GM19239 (cell line): ENCODE measurements at places on chromosomes 6 and 20.
A peak's percentile ranks its signal among the peaks of the same experiment; 100 is the strongest.

DNA sequence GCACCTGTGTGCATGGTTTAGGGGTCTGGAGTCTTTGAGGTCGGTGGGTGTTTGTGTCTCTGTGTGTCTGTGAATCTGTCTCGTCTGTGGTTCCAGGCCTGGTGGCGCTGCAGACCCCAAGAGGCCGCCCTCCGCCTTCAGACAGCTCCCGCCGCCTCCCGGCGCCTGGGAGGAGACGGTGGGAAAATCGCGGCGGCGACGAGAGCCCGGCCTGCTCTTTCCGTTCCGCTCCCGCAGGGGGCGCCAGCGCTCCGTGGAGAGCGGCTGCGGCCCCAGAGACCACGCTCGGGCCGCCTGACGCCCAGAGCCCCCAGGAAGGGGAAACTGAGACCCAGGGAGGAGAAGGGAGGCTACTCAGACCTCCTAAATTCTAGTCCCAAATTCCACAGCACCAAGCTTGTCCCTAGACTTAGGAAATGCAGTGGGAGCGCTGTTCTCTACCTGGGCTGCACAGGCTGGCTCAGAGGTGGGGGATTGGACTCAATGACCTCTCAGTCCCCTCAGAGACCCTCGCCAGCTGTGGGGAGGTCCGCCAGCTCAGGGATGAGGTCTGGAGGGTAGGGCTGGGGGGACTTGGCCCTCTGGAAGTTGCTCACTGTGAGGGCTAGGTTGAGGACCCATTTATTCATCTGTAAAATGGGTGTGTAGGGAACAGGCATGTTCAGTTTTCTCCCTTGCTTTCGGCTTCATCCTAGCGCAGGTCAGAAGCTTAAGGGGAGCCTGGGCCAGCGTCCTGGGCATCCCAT lies 36.9 kb upstream of the BLCAP start:
- peak; percentile 61 for DNase-seq

DNA sequence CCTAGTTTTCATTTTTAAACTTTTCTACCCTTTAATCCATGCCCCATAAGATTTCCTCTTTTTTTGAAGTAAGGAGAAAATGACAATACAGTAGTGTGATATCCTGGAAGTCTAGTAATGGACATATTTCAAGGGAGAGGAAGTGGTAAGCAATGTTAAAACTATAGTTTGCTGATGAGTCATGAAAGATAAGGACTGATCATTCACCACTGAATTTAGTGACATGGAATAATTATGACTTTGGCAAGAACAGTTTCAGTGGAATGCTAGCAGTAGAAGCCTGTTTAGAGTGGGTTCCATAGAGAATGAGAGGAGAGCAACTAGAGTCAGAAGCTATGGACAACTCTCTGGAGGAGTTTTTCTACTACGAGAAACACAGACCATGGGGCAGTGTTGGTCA lies 24.9 kb upstream of the SLC2A12 start:
- DNase-seq = no peak

DNA sequence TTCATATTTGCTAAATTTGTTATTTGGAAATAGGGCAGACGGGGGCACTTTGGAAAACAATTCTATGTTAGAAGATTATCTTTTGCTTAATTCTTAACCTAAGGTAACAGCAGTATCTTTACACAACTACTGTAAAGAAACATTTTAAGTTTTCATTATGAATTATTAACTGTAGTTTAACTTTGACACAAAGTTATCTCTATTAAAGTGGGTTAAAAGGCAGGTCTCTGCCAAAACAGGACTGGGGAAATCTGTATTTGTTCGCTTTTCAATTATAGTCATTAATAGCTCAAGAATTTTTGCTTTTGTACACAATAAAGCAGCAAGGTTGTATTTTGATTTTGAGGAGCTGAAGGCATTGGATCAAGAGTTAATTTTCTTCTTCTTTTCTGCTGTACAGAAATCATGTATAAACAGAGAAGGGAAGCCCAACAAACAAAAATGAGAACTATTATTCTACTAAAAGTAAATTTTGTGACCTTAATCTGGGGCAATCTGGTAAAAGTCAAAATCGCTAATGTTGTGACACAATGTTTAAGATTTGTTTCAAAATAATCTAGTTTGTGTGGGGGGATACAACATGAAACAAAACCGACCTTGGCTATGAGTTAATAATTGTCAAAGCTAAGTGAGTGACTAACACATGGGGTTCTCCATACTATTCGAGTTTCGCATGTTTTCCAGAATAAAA lies 2.9 kb downstream of the STAU1 start:
- no peak for DNase-seq

GRCh38 chr6:39892490-39893129 lies 41.7 kb downstream of the MOCS1 start:
- peak; percentile 69 for DNase-seq

GRCh38 chr20:21981179-21981578 lies 275.7 kb downstream of the PAX1 start:
- no peak for DNase-seq

- DNase-seq = no peak
Observed at GRCh38 chr6:49410564-49410963, 52.5 kb downstream of the MMUT start.

- no peak for DNase-seq
Observed at GRCh38 chr6:108673153-108673552, 112.4 kb downstream of the FOXO3 start.

DNA sequence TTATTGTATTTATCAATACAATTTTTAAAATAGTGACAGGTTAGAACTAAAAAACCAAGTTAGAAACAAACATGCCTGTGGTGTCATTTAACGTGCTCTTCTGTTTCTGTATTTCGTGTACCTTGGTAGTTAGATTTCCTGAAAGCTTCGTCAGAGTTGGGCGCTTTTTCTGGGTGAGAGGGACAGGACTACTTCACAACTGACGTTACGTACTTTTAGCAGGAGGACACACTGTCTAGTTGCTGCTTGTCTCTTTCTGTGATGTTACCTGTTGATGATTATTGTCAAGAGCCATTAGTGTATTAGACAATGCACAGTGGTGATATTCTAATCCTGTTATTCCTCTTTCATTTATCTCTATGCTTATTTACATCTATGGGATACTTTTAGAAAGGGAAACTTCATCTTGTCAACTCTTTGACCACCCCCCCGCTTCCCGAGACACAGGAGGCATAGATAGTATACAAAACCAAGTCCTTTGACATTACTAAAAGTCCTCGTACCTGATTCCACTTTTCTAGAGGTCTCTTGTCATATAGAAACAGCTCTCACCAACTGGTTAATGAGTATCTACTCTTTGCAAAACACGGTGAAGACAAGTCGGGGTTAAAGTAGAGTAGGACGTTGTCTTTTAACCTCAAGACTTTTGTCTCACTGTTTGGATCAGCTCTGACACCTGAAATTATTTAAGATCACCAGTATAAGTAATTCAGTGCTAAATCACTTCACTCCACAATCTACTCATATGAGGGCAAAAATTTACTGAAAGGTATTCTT lies 96.3 kb downstream of the LYRM2 start:
- no peak for DNase-seq

- DNase-seq = no peak
Observed at GRCh38 chr6:160041608-160042007, 72.7 kb downstream of the IGF2R start.

DNA sequence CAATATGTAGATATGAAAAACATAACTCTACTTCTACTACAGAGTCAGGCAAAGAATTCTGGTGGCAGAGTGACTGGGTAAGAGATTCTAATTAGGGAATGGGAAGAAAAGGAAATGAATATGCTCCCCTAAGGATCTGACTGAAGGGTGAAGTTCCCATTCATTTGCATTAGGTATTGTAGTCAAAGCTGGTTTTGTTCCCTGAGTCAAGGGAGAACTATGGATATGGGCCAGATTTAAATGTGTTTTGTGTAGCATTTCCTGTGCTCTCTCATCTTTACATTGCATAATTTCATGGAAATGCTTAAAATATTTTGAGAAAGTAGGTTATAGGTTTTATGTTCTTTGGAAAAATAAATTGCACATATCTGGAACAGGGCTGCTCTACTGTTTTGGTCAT lies 299.7 kb downstream of the BTBD3 start:
- no peak for DNase-seq

GRCh38 chr6:2510316-2510715 lies 240.4 kb downstream of the MYLK4 start:
- DNase-seq = no peak

- DNase-seq = no peak
Observed at GRCh38 chr6:68741501-68742386, 106.7 kb downstream of the ADGRB3 start.

DNA sequence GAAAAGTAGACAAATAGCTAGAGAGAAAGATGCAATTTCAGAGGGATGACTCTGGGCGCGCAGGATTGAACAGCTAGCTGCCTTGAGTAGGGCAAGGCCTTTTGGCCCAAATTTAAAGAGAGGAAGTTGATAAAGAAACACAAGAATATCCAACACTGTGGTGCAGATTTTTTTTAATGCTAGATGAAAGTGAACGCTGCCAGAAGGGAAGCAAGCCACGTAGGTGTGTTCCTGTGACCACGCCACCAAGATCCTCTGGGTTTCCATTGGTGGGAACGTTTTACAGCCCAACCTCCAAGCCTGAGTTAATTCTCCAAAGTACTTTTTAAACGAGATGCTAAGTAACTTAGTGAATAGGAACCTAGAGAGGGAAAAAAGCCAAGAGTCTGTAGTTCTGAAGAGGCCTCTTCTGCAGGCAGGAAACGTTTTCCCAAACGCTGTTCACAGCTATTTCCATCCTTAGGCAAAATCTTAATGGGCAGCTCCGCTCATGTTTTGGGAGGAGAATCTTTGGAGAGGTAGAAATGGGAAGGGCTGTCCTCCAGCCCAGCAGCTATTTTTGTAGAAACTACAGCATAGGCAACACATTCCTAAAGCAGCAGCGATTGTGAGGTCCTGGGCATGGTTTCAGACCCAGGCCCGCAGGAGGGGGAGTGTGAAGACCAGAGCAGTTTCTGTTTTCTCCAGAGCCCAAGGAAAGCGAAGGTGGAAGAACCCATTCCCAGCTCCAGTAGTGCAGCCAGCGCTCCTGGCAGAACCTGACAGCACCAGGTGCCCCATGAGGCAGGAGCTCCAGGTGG lies 8.2 kb downstream of the LY86 start:
- no peak for DNase-seq

DNA sequence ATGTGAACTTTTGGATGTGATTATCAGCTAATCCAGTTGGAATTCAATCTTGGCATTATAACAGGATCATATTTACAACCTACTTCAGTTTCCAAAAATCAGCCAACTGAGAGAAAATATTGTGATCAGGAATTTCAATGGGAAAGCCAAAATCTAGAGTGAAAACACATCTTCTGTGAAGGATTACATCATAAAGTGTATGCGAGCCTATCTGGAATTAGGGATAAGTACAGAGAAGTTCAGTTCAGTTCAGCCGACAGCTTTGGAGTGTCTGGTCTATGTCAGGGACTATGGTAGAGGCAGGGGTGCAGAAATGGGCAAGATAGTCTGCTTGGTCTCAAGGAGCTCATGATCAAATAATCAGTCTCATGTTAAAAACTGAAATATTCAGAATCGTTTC lies 12.3 kb upstream of the PRIM2 start:
- no peak for DNase-seq
